Activated CD4-positive, alpha-beta T cell treated with anti-CD3 and anti-CD28 coated beads, Interleukin-2, amount 50 U/mL, for 24 hours (primary cell): ENCODE measurements at places on chromosomes 7 and 10.
A peak's percentile ranks its signal among the peaks of the same experiment; 100 is the strongest.

DNA sequence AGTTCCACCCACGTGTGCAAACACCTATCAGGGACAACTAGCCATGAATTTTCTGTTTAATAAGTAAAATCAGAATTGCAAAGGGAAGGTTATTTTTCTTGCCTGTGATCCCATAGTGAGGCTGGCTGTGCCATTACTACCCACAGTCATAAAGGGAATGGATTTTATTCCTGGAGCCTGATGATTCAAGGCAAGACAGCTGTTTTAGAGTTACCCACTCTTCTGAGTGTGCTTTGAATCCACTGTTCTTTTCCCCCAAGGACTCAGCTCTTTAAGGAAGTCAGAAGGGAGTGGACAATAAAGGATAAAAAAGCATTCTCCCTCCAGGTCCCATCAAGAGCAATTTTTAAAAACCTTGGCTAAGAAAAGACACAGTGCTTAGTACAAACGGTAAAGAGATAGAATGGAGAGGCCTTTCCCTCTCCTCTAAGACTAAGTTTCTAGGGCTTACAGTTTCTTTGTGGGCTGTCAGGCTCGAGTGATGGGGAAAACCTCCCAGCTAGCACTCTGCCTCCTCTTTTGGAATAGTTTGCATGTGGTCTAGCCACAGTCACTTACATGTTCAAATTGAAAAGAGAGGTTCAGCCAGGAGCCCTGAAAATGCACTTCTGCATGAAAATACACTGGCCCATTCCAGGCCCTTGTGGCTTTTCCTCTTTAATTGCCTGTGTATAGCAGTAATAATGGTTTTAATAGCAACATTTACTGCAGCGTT lies 5.1 kb upstream of the LRRC4 start:
- DNase-seq: no peak

- DNase-seq: no peak
Observed at GRCh38 chr7:149797771-149798170, 24.4 kb upstream of the ZNF467 start.

DNA sequence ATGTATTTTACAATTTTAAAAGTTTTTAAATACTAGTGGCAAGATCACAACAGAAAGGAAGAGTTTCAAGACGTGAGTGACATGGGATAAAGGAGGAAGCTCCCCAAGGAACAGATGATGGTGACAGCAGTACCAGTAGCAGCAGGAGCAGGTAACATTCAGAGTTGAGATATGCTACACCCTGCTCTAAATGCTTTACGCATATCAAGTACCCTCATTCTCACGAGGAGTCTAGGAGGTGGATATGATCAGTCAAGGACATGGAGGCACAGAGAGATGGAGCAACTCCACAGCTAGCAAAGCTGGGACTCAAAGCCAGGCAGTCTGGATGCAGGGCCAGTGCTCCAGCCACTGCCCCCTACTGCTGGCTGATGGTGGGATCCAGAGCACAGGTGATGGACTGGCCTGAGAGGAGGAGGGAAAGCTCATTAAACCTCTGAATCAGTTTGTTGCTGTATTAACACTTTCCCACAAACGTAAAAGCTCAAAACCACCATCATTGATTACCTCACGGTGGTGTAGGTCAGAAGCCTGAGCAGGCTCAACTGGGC lies 17.5 kb downstream of the RP9 start:
- no peak for DNase-seq

DNA sequence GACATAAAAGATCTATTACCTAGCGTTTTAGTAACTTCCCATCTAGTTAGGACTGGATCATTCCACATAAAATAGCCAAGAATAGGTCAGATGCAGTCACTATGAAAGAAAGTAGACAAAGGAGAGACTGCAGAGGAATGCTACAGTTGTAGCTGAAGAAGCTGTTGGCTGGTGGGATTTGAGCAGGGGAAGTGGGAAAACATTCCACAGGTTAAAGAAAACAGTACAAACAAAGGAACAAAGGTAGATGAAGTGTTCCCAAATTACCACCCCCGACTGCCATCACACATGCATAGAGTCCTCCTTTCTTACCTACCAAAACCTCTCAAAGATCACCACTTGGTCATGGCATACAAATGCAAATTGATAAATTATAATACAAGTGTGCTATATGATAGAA lies 41.8 kb downstream of the DLD start:
- DNase-seq: no peak

GRCh38 chr10:31808258-31809218 lies 120.1 kb downstream of the ARHGAP12 start:
- DNase-seq: peak; percentile 2

DNA sequence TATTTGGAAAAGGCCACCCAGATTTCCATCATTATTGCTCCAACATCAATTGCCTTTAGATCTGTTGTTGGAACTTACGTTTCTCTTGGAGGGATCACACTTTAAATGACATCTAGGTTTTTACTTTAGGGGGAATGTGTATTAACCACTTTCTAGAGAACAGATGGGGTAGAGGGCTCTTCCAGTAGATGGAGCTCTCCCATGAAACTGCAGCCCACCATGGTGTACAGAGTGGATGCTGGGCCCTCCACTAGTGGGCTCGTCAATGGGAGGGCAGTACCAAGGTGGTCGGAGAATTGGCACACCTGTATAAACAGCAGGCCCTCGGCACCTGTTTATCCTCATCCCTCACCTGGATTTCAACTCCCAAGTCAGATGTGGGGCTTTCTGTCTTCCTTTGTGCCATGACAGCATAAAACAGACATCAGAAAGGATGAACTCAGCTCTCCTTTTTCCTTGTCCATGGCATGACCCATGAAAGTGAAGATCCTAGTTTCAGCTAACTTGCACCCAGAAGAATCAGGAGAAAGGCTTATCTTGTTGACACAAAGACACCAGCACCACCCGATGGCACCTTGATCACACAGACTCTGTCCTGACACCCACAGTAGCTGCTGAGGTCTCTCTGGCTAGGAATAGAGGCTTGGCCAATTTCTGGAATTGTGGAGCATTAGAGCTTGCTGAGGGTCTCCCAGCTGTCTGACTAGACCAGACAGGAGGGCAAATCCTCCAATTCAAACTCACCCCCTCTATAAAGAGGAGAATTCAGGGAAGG lies 150.5 kb downstream of the CYP26A1 start:
- DNase-seq: no peak

GRCh38 chr7:40551685-40552576 lies 417.1 kb downstream of the SUGCT start:
- no peak for DNase-seq

- no peak for DNase-seq
Observed at GRCh38 chr7:133461421-133461820, 208.5 kb downstream of the EXOC4 start.

DNA sequence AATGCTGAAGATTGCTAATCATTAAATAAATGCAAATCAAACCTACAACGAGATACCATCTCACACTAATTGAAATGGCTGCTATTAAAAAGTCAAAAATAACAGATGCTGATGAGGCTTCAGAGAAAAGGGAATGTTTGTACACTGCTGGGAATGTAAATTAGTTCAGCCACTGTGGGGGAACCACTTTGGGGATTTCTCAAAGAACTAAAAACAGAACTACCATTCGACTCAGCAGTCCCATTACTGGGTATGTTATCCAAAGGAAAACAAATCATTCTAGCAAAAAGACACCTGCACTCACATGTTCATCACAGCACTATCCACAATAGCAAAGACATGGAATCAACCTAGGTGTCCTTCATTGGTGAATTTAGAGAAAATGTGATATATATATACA lies 379.0 kb upstream of the CNTNAP2 start:
- DNase-seq: no peak

DNA sequence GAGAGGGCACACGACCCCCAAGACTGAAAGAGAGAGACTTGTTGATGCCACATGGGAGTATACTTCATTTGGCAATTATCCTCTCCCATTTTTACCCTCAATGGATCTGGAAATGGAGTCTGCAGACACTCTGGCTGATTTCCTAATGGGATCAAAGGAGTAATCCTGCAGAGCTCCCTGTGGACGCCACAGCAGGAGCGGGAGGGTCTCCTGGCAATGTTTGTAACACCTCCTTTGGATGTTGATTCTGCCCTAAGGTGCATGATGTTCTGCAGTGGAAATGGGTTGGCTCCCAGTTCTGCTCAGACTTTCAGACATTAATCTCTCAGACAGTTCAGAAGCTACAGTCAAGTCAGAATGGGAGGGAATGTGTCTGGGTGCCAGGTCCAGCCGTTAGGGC lies 166.0 kb upstream of the WDR11 start:
- DNase-seq: no peak

DNA sequence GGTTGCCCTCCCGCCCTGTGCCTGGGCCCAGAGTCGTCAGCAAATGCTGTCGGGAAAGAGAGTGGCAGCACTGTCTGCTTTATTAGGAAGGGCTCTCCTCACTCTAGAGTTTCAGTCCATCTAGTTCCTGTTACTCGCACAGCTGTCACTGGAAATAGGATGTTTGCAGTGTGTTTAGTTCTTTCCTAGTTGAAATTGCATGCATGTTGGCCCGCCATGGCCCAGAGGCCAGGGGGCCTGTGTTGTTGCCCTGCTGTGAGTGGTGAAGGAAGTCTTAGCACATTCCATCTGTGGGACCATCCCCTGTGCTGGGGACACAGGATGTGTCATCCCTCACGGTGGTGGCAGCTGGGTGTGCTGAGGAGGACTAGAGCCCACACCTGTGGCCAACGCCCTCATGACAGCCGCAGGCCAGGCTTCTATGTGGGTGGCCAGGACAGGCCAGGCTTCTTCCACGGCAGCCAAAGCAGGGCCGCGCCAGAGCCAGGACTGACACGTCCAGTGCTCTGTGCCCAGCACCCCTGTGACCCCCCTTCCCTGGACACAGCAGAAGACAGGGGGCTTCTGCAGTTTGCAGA lies 45.4 kb downstream of the ZNF467 start:
- DNase-seq: no peak

DNA sequence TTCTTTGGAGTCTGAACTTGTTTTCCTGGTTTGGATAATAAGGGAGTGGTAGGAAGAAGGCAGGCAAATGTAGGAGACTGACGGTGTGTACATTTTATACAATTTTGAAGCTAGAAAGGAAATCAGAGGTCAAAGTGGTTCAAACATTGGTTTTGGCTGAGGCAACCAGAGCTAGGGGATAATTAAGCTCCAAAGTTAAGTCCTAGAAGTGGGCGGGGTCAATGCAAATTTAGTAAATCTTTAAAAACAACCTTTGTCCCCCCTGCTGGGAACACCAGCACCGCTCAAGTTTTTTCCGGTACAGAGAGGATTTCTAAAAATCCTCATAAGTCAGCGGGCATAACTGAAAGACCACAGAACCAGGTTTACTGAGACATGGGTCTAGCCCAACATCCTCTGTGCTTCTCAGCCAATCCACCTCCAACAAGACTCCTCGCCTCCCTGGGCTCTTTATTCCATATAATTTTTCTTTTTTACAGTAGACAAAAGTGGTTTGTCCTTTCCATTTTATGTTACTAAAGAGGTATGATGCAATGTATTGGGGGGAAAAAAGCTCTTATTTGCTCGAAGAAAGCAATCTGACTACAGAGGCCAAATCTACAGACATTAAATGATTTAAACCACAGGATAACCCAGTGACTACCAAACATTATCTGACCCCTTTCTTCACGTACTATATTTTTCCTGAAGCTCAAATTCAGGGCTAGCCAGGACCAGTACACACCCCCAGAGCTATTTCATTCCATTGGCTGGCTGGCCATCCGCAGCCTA lies 1.6 kb downstream of the GLUD1 start:
- DNase-seq: no peak

DNA sequence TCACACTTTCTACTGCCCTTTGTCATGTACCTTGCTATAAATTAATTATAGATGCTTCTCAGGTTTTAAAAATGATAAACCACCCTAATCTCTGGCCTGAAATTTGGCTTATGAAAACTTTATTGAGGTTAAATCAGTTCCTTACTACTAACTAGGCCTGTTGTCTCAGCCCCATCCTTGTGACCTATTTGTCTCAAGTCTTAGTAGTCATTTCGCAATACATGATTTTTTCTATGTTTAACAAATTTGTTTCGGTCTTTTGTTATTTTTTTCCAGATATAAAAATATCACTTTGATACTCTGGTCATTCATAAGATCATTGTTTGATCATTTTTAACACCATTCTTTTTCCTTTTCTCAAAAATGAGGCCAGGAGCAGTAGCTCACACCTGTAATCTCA lies 411.6 kb downstream of the GFRA1 start:
- no peak for DNase-seq

DNA sequence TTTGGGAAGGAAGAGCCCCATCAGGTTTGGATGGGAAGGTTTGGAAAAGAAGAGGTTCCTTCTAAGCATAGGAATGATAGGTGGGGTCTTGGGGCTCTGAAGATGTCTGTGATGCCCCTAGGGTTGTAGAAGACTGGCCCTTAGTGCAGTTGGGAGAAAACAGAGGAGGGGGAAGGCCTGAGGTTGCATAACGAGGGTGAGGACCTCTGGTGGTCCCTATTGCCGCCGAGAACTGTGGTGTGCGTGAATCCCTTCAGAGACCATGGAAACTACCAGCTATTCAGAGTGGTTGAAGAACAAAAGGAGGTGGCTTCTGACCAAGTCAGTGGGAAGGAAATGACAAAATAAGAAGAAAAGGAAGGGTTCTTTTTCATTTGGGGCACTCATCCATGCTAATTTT lies 3.1 kb upstream of the PKD2L1 start:
- DNase-seq: no peak

DNA sequence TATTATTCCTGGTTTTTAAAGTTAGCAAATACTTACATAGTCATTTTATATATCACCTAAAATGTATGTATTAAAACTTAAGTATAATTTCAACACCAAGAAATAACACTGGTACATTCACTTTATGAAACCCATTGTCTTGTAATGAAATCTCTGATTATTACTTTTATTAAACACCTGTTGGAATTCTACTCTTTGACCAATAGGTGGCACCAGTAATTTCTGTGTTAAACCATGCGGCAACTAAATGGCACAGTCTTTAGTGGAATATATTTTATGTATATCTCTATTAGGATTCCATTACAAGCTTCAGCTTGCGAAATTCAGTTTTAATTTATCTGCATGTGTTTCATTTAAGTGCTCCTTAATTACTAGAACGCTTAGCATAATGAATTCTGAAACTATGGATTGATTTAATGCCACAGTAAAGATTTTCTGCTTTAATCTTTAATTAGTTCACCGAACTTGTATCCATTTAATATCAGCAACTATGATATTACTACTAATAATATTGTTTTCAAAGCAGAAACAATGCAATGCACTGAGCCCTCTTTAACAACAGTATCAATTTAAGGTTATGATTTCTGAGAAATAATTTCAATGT lies 181.3 kb downstream of the MAGI2 start:
- no peak for DNase-seq
